ENCODE measurements at places on chromosomes 13 and 19.

DNA sequence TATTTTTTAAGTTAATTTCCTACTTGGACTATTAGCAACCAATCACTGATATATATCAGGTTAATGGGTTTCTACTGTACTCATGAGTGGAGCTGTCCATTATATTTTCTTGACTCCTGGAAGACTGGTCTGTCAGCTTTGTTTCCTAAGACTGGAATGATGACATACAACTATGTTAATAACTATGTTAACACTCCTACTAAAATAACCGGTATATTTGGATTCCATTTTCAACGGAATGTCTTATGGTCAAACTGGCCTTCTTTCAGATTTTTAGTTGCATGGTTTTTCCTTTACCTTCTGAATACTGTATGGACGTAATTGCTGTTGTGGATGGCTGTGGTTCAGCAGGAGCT lies 45.8 kb upstream of the GPI start:
- DNase-seq: no peak

GRCh38 chr13:46401432-46401831 lies 14.4 kb upstream of the RUBCNL start:
- no peak for DNase-seq

DNA sequence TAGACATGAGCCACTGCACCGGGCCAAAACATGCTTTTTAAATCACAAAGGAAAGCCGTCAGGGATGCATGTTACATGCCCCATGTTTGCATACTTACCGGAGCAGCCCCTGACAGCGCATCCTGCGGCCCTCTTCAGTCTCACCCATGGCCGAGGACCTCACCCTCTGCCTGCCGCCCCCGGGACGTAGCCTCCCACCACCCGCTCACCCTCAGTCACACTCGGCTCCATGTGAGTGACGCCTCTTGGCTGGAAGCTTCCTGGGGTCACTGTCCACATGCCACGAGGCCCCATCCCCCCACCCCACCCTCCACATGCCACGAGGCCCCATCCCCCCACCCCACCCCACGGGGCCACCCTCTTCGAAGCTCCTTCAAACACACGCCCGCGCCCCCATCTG lies 46.1 kb upstream of the SPACA7 start:
- DNase-seq: no peak

DNA sequence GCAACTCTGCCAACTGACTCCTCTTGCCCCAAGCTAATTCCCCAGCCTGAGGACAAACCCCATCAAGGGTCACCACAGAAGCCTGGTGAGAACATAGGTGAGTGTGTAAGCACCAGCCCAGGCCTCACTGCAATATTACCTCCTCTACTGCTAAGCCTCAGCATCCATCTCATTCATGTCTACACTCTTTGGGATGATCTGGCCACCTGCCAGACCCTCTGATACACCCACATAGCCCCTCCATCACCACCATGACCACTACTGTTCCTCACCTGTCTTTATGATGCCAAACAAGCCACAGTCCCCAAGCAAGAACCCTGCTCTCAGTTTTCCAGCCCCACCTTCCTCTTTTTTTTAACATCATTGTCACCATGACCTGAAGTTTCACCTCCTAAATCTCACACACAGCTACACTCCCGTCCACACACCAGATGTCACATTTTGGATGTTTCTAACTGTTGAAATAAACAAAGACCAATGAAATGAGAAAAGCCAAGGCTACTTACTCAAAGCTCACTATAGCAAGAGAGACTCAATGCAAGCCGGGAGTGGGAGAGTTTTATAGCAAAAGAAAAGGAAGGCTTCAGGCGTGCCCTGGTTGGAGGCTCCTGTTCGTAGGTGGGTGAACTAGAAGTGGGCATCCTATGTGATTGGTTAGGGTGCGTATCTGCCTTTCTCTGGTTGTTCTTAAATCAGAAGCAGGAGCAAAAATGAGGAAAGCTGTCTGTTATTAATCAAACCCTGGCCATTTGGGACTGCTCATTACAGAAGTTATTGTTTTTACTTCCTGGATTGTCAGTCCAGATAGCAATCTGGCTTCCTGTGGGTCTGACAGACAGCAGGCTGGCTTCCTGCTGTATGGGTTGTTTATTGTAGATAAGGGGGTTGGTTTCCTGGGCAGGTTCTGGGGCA lies 2.0 kb downstream of the ZNF792 start:
- no peak for DNase-seq

DNA sequence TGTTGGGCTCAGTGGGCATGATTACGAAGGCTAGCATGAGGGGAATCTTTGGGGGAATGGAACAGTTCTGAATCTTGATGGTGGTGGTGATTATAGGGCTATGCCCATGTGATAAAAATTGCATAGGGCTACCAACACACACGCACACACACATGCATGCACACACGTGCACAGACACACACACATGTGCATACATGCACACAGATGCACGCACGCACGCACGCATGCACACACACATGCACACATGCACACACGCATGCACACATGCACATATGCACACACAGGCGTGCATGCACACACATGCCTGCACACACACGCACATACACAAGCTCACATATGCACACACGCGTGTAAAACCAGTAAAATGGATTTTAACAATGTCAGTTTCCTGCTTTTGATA lies 85.9 kb downstream of the MUC16 start:
- no peak for DNase-seq

GRCh38 chr19:54480051-54480450 lies 7.0 kb upstream of the CDC42EP5 start:
- DNase-seq: no peak

GRCh38 chr19:30406220-30407067 lies 34.3 kb downstream of the ZNF536 start:
- no peak for DNase-seq

DNA sequence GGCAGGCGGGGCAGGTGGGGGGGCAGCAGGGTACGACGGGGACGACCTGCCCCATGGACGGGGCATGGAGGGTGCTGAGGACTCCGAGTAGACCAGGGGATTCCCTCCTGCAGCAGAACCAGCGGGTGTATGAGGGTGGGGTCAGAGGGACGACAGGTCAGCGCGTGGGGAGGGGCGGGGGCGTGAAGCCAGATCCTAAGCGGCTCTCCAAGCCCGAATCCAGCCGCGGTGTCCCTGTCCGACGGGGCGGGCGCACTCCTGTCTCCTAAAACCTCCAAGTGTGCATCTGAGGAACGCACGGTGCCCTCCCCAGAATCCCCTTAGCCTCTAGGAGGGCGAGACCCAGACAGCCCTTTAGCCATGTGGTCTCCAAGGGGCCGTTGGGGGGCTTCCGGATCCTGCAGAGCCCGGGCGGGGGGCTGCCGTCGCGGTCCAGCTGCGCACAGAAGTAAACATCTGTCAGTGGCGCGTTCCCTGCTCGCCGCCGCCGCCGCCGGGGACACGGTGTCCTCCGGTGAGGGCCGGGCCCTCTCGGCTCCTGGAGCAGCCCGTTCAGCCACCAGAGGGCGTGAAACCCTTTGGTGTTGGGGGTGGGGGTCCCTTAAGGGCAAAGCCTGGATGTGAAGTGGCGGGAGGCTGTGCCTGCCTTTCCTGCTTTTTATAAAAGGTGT lies 730 bp downstream of the NRTN start:
- DNase-seq: peak; percentile 81

- DNase-seq: no peak
Observed at GRCh38 chr19:45601524-45602374, at the start of gene GPR4. Gene GPR4, minus strand, starts transcription at chr19:45602212. Its CDS starts 10,346 bp downstream, at chr19:45591866.

DNA sequence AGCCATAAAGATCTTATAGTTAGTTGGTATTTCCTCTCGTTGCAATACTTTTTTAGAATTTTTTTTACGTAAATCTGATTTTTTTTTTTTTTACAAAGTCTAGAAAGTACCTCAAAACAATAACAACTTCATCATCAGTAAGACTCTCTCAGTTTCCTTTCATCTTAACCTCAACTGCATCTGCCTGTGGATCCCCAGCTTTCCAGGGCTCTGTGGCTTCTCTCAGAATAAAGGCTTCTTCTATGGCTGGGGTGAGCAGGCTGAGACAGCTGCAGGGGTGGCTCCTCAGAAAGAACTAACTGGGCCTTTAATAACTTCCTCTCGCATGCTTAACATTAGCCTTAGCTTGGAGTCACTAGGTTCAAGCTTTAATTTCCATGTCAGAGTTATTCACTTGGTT lies 4.2 kb downstream of the ZNF506 start:
- no peak for DNase-seq

DNA sequence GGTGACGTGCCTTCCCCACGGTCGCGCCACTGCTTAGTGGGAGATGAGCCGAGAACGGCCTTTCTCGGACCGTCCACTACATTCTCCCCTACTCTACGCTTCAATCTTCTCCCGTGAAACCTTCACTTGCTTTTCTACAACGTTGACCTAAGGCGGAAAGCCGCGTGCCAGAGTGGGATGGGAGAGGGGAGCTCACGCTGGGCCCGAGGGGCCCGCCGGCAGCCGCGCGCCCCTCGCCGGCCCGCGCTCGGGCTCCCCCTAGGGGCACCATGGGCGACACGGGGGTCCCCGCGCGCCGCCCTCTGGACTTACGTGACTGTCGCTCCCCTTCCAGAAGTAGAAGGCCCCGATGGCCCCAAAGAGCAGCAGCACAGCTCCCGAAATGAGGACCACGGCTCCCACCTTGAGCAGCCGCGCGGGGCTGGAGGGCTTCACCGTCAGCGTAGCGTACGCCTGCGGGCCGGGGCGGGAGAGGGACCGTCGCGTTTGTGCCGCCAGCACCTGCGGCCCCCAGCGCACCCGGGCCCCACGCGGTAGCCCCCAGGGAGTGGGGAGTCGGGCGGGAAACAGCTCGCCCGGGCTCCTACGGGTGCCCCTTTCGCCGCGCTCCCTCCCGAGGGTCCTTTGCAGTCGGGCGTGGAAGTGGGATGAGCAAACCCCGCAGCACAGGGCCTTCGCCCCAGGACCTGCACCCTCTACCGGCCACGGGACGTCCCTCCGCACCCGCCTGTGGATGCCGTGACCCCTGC lies 727 bp downstream of the CNMD start:
- no peak for DNase-seq

GRCh38 chr13:98445340-98446233 lies 131.3 kb downstream of the STK24 start:
- DNase-seq: peak; percentile 53

GRCh38 chr19:46737298-46737654 lies 8.6 kb upstream of the FKRP start:
- DNase-seq: no peak

DNA sequence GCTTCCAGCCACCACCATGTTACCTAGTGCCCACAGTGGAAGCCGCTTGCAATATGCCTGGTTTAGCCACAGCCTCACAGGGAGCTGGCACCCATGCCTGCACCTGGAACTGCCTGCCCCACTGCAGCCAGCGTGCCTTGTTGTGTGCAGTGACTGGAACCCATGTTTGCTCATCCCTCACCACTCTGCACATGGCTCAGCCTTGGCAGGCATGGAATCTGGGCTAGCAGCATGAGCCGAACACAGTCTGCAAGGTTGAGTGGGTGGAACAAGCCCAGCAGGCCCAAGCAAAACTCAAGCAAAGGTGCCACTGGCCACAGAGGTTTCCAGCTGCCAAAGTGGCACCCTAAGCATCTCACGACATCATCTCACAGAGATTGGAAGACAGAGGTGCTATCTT lies 269.5 kb downstream of the PCDH20 start:
- no peak for DNase-seq

DNA sequence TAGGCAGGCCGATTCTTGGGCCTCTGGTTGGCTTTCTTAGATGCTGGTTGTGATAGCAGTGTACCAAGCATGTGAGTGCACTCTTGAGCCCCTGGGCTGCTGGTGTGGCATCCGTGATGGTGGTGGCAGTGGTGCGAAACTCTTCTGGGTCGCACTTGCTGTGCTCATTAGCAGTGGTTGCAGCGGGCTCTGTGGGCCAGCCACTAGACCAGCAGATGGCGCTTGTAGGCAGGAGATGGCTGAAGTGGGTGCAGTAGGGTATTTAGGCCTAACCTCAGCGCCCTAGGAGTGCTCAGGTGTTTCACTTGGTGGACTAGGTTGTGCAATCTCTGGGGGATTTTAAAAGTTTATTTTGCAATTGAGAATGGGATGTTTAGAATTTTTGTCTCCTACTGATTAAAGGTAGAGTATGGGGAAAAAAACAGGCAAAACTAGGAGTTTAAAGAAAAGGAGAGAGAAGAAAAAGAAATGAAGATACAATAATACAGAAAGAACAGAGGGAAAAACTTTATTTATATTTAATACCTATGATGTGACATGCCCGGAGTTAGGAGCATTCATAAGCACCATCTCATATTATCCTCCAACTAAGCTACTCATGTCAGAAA lies 4.3 kb upstream of the ZNF17 start:
- DNase-seq: peak; percentile 54

- no peak for DNase-seq
Observed at GRCh38 chr19:21308773-21309172, 20.4 kb downstream of the ZNF708 start.

GRCh38 chr13:100365680-100366079 lies 222.9 kb downstream of the GGACT start:
- DNase-seq: no peak

DNA sequence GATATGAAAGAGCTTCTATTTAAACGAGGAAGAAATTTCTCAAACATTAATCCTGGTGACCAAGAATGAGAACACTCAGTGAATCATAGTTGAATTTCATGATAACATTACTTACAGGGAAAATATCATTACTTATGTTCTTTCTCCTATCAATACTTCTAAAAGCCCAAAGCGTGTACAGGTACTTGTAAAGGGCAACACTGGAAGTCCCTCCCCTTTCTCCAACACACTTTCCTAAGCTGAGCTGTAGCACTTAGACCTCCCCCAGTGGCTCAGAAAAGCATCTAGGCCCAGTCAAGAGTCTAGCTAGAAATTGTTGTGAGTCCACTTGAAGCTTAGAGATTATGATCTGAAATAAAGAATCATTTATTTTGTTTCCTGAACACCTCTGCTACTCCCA lies 150.7 kb downstream of the ABCC4 start:
- DNase-seq: no peak

GRCh38 chr13:30453727-30454126 lies 12.0 kb downstream of the HMGB1 start:
- DNase-seq: no peak

DNA sequence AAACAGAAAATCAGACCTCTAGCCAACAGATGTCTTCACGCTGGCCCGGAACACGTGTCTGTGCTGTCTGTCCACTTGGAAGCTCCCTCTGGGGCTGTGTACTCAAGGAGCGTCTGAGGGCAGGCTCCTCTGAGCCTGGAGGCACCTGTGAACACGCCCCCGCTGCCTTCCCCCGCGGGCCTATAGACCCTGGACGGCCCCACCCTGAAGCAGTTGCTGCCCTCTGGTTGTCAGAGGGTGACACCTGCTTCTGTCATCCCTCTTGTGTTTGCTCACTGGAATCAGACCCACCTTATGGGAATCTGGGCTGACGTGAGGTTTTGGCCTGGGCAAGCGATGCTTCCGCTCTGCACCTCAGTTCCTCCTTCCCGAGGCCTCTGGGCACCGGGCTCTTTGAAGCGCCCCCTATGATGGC lies 19.2 kb downstream of the EPN1 start:
- no peak for DNase-seq

- no peak for DNase-seq
Observed at GRCh38 chr19:18658366-18658855, 21.6 kb downstream of the KLHL26 start.

DNA sequence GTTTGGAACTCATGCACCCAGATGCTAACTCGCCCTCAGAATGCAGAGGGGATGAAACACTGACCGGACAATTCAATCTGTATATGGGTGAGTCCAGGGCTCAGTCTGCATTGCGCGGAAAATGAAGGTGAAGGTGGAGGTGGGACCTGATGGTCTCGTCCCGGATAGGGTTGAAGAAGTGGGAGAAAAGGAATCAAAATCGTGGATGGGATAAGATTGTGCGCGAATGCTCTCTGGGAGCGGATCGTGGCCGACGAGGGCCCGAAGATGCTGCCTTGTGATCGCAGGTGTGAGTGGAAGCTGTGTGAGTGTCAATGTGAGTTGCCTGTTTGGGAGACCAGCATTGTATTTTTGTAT lies 594 bp upstream of the ZNF850 start:
- DNase-seq: no peak

GRCh38 chr13:101988140-101988539 lies 413.7 kb downstream of the FGF14 start:
- no peak for DNase-seq

All from NCI-H345 (cell line).